ENCODE measurements at places on chromosomes 11 and 22.

DNA sequence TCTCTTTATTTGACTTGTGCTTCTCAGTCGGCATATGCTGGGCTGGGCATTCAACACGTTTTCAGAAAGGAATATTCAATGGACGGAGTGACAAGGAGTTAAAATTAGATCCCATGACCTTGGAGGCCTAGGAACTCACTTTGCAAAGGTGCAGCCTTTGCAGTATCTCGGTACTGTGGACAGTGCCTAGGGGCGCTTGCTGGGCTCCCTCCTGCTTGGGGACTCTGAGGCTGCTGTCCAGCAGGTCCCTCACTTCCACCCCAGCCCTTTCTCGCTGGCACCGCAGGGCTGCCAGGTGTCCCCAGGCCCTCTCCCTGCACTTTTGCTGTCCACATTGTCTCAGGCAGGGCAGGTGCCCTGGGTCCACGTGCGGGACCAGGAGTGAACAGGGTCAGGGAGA, 255.5 kb upstream of the B3GAT1 start:
- DNase-seq = no peak

GRCh38 chr11:20488352-20488751, 100.8 kb downstream of the PRMT3 start:
- no peak for DNase-seq

- no peak for DNase-seq
These were observed 4.0 kb upstream of the L3MBTL2 start for GRCh38 chr22:41201141-41201540.

GRCh38 chr11:111422494-111423249, 43.6 kb upstream of the POU2AF1 start:
- no peak for DNase-seq

GRCh38 chr11:11146830-11147229, 206.2 kb downstream of the CSNK2A3 start:
- no peak for DNase-seq

DNA sequence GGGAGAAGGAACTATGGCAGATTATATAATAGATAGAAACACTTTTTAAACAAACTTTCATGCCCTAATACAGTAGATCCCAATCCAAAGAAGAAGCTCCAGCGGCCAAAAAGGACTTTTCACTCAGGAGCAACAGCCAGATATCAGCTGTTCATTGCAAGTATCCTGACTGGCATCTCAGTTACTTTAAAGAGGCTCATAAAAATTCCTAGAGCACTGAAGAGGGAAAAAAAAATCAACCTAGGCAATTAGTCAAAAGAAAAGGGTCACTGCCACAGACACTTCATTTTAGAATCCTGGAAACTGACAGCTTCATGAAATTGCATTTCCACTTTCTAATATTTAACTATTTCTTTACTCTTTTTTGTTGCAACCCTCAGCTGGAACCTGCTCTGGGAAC, 170.6 kb upstream of the SOX6 start:
- no peak for DNase-seq

- no peak for DNase-seq
These were observed 104.3 kb downstream of the SPATA19 start for GRCh38 chr11:133740963-133741362.

GRCh38 chr11:101466352-101466751, 117.5 kb downstream of the TRPC6 start:
- no peak for DNase-seq

DNA sequence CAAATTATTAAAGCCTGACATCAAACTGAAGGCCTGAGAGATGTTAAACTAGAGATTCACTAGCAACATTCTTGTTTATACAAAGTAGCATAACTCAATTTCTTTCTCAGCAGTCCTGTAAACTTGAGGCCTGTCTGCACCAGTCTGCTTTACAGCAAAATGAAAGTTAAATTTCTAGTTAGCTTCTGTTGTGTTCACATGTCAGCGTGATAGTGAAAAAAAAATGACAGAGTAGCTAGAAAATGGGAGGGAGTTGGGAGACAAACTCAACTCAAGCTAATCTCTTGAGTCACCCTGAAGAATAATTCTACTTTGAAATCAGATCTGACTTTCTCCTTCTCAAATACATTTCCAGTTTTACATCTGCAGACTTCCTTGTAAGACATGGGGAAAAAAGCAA, 6.5 kb downstream of the RBFOX2 start:
- no peak for DNase-seq

All from epithelial cell of proximal tubule (primary cell).